GM12864 (cell line): ENCODE measurements at places on chromosomes 12 and 14.

DNA sequence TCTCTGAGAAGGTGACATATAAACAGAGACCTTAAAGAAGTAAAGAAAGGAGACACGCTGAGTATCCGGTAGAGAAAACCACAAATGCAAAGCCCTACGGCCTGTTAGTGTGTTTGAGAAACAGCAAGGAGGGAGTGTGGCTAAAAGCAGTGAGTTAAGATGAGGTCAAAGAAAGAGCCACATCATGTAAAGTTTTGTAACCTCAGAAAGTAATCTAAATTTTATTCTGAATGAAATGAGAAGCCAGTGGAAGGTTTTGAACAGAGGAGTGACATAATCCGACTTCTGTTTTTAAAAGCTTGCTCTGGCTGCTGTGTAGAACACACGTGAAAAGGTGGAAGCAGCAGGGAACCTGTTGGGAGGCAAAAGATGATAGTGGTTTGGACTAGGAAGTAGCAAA, 32.6 kb downstream of the PPP2R5E start:
- DNase-seq, result peak; percentile 10

GRCh38 chr14:90573385-90574105, 176.7 kb downstream of the CALM1 start:
- no peak for DNase-seq

DNA sequence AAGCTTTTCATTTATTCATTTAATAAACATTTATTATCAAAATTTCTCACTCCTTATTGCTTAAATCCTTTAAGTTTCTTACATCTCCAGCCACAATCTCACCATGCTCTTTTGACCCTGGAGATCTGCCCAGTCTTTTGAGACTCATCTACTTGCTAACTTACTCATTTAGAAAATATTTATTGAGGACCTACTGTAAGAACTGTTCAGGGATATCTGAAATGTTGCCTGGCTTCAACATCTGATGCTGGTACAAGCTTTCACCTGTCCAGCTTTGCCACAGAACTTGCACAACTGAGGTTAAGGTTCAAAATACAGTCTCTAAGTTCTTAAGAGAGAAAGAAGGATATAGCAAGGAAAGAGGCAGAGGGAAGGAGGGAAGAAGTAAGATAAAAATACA, 17.5 kb upstream of the GXYLT1 start:
- no peak for DNase-seq

GRCh38 chr14:77181603-77182437, at the start of gene TMEM63C:
Gene TMEM63C (plus strand): TSS chr14:77181798. CDS start chr14:77218814, 37,016 bp downstream.
- DNase-seq, result peak; percentile 16

GRCh38 chr14:95523815-95524448, 7.5 kb upstream of the SYNE3 start:
- no peak for DNase-seq

- DNase-seq, result no peak
Measured at GRCh38 chr12:94689002-94689645, 38.8 kb upstream of the TMCC3 start.

GRCh38 chr12:54393207-54393609, 8.7 kb upstream of the ZNF385A start:
- no peak for DNase-seq

DNA sequence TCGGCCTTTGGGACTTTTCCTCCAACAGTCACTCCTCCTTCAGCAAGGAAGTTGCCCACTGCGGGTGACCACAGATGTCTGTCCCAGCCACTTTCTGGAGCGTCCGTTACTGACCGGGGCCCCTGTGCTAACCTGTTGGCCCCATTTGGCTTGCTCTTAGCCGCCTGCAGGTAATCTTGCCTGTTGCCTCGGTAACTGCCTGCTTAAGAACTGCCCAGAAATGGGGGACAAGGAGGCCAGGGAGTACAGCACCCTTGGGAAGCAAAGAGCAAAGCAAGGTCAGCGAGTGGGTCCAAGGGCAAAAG, 338.8 kb upstream of the SFSWAP start:
- DNase-seq, result no peak

DNA sequence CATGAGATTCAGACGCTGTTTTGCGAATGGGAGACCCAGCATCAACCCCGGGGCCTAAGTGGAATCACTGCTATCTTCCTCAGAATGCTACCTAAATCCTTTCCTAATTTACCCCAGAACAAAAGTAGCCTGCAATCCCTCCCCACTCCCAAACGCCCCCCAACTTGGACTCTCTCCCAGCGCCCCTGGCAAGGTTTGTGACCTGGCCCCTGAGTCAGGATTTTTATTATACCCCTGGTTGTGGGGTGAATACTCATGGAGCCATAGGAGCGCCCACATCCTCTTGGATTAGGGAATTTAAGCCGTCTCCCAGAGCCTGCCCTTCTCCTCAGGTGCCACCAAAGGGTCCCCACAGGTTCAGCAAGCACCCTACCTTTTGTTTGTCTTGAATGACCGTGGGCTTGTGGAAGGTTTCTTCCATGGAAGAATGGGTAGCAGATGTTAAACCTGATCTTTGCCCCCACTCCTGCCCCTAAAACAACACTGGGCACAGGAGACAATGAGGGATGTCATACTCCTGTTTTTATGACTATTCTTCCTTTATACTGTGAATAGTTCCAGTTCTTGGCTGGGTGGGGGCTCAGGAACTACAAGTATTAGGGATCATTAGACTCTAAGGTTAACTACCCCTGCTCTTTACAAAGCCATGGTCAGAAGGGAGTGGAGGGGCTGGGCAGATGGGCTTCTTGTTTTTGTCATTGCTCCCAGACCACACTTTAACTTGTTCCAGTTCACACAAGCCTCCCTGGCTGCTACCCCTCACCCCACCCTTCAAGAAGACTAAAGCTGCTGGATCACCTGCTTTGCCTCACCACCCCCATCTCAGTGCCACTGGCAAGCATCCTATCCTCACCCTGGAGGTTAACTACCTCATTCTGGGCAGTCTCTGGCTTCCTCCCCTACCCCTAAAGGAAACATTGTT, 630 bp downstream of the MYL6B start:
- DNase-seq, result no peak

- no peak for DNase-seq
Measured at GRCh38 chr14:40122968-40123648, 690.9 kb upstream of the FBXO33 start.

DNA sequence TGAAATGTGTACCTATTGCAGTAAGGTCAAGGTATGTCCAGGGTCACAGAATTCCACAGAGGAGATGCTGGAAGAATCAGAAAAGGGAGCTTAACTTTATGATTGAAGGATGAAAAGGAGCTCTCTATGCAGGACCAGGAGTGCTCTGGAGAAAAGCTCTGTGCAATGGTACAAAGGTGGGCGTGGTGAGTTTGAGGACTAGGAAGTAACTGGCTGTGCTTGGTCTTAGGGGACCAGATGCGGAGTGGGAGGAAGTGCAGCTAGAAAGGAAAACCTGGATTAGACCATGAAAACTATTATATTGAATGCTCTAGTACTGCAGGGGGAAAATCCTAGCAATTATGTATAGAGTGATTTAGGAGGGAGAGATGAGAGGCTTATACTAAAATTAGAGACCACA, 56.8 kb downstream of the BTG1 start:
- DNase-seq, result no peak
